ENCODE measurements at places on chromosomes 5 and 9.

GRCh38 chr9:21677834-21678233 lies 124.6 kb upstream of the MTAP start:
- no peak for DNase-seq

GRCh38 chr5:50325237-50325832 lies 115.8 kb downstream of the EMB start:
- no peak for DNase-seq

GRCh38 chr9:93132287-93132927 lies 1.6 kb downstream of the NINJ1 start:
- no peak for DNase-seq

DNA sequence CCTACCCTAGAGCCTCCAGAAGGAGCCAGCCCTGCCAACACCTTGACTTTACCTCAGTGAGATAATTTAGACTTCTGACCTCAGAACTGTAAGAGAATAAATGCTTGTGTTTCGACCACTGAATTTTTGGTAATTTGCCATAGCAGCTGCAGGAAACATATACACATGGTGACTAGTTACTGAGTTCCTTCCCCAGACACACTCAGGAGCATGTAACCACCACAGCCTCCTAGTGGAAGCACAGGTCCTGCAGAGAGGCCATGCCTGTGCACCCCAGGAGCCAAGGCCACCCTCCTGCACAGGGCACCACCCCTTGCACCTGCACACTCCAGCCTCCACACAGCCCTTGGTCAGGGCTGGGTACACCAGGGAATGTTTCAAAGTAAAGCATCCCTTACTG lies 7.6 kb upstream of the CAMSAP1 start:
- DNase-seq = no peak
